ENCODE measurements at places on chromosomes 2 and 18.

DNA sequence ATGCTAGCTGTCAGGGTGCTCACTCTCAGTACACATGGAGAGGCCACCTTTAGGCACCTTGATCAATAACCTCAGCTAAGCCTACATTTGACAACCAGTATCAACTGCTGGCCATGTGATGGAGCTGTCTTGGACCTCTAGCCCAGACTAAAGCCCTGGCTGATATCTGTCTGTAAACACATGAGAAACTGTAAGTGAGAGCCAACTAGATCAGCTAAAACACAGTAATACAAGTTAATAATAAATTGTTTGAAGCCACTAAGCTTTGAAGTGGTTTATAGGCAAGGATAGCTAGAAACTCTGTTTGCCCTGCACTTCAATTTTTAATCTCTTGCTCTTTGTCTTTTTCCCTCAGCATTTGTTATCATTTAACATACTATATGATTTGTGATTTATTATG is 407.1 kb downstream of the SPAG16 start:
- DNase-seq = no peak

GRCh38 chr2:232456296-232457120 is 555 bp downstream of the ALPI start:
- no peak for DNase-seq

GRCh38 chr2:165013944-165014619 is 58.8 kb upstream of the SLC38A11 start:
- no peak for DNase-seq

GRCh38 chr18:36381075-36381474 is 83.6 kb downstream of the FHOD3 start:
- DNase-seq = no peak

- no peak for DNase-seq
Measured at GRCh38 chr2:22952656-22953225, 432.2 kb upstream of the KLHL29 start.

DNA sequence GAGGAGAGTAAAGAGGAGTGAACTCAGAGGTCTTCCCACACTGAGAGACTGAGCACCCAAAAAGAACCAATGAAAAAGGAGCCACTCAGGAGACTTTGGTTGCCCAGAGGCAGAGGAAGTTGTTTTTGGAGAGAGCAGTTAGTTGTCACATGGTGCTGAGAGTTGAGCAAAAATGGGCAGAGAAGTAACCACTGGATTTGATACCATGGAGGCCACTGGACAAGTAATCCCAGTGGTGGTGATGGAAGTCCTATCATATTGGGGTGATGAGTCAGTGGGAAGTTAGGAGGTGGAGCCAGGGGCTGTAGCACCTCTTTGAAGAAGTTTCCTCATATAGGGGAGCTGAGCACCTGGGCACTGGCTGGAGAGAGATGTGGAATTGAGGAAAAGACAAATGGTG is 235.8 kb downstream of the TPGS2 start:
- no peak for DNase-seq

GRCh38 chr2:222194669-222195068 is 104.1 kb downstream of the PAX3 start:
- DNase-seq = no peak
